Activated CD8-positive, alpha-beta memory T cell treated with anti-CD3 and anti-CD28 coated beads for 1 hour (primary cell): ENCODE measurements at places on chromosomes 5 and 9.

- DNase-seq: no peak
Observed at GRCh38 chr5:129073111-129073510, 21.4 kb upstream of the ISOC1 start.

GRCh38 chr5:38595132-38595745 lies 38.8 kb upstream of the LIFR start:
- no peak for DNase-seq

- no peak for DNase-seq
Observed at GRCh38 chr5:164057121-164057520, 551.7 kb downstream of the MAT2B start.

GRCh38 chr5:76604838-76605237 lies 18.4 kb downstream of the F2RL2 start:
- no peak for DNase-seq

- no peak for DNase-seq
Observed at GRCh38 chr9:137127301-137128157, 11.4 kb upstream of the GRIN1 start.

DNA sequence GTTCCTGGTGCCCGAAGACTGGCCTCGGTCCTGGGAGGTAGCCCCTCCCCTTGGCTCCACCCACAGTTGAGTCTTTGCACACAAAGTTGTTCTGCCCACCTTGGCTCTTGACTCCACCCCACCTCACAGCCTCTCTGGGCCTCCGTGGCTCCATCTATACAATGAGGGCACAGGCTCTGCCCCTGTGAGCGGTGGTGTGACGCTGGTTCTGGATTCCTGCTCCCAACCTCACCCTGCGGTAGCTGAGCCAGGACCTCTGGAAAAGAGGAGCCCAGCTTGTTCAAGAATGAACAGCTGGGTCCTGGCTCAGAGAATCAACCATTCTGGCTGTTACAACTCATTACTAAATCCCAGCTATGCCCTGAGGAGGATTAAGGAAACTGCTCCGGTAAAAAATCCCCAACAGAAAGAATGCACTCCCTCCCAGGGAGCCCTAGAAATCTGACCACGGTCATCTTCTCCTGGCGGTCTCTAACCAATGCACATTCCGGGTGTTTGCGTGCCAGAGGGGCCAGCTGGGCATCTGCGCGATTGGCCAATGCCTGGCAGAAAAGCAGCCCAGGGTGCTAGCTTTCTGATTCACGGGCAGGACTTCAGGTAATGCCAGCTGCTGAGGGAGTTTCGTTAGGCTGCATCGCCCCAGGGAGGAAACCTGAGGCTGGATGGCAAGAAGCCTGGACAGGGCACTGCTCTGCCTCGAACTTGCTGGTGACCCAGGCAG lies 9.9 kb upstream of the GRHPR start:
- DNase-seq: no peak

DNA sequence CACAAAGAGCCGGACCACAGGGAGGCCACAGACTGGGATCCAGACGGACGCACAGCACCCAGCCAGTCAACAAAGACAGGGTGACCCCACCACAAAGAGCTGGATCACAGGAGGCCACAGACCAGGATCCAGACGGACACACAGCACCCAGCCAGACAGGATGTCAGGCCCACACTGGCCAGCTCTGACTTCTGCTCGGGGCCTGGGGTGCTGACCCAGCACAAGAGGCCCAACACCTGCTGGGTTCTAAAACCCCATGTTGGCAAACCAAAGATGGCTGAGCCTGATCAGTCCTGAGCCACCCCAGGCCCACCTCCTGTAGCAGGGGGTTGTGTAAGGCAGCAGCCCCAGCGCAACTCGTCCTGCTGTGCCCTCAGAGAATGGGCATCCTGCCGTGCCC lies 5.2 kb upstream of the DPH7 start:
- DNase-seq: no peak

- no peak for DNase-seq
Observed at GRCh38 chr9:82021198-82021597, 32.6 kb downstream of the SPATA31D1 start.

- no peak for DNase-seq
Observed at GRCh38 chr5:75571547-75571946, 39.7 kb upstream of the ANKDD1B start.

DNA sequence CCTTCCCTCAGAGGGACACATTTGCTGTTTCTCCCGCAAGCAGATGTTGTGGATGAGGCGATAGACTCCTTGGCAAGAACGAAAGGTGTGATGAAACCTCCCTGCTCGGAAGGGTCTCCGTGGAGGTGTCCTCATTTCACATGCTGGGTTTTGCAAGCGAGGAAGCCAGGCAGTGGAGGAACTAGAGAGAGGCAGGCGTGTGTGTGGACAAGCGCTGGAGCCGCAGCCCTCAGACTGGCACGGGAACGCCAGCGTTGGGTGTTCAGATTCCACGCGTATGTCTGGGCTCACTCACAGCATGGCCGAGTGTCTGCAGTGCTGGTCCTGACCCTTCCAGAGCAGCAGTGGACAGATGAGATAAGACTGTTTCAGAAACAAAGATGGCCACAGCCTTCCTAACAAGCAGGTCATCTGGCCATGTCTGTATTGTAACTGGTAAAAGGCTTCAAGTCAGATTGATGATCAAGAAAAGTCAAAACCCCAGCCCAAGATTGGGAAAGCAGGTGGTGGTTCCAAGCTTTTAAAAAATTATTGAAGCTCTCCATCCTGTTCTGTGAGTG lies 35.0 kb upstream of the NCS1 start:
- DNase-seq: no peak

GRCh38 chr9:95552814-95553546 lies 36.2 kb upstream of the PTCH1 start:
- DNase-seq: no peak

- no peak for DNase-seq
Observed at GRCh38 chr5:133147411-133147810, 95.6 kb downstream of the HSPA4 start.

- DNase-seq: no peak
Observed at GRCh38 chr5:89513299-89514044, 630.5 kb upstream of the MEF2C start.

- no peak for DNase-seq
Observed at GRCh38 chr9:124281931-124282371, 24.2 kb downstream of the NEK6 start.

DNA sequence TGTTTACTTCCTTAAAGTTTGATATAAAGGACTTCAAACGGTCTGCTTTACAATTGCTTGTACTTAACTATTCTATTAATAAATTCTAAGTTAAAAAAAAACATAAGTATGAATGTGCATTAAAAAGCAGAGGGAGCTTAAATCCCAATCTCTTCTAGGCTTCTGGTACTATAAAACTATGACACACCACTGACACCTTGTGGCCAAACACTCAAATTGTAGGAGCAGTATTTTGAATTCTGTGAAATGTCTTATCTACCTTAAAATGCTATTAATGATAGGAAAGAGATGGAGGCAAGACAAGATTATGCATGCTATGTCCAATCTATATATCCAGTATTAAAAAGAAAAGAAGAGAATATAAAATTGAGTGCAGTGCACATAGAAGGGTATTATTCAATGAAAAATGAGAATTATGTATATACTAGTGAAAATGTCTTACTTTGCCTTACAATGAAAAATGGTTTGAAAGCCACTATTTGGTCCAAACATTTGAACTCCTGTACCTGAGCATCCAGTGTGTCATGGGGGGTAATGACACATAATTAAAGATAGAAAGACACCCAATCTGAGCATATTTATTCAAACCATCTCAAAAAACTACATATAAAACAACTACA lies 87.6 kb downstream of the ERP44 start:
- DNase-seq: peak; percentile 4

DNA sequence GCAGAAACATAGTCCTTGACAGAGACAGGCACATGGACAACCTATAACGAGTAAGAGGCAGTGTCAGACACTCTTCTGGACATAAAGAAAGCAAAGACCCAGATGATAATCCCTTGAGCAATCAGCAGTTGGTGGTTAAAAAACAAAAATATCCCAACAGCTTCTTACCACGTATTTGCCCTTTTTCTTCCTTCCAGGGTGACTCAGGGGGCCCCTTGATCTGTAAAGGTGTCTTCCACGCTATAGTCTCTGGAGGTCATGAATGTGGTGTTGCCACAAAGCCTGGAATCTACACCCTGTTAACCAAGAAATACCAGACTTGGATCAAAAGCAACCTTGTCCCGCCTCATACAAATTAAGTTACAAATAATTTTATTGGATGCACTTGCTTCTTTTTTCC lies 9.5 kb downstream of the GZMK start:
- DNase-seq: no peak

- DNase-seq: no peak
Observed at GRCh38 chr9:14314424-14314928, 535 bp upstream of the NFIB start.

- no peak for DNase-seq
Observed at GRCh38 chr9:89888233-89888632, 283.4 kb downstream of the GADD45G start.

- DNase-seq: no peak
Observed at GRCh38 chr5:169696621-169697510, 59.8 kb downstream of the DOCK2 start.

GRCh38 chr9:33434317-33435105 lies 12.9 kb downstream of the AQP3 start:
- DNase-seq: no peak

DNA sequence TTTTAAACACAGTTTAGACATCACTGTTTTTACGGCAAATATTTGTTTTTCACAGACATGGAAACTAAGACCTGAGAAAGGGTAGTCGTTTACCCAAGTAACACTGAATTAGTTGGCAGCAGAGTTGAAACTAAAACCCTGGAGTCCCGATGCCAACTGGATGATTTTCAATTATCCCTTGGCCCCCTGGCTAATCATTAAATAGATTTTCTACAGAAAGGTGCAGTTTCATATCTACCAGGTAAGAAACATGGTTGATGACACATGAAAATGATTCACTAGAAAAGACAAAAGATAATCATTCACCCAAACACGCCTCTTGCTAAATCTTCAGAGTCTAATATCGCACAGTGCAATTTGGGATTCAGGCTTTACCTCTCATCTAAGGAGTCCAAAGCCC lies 136.9 kb downstream of the SEMA5A start:
- no peak for DNase-seq

DNA sequence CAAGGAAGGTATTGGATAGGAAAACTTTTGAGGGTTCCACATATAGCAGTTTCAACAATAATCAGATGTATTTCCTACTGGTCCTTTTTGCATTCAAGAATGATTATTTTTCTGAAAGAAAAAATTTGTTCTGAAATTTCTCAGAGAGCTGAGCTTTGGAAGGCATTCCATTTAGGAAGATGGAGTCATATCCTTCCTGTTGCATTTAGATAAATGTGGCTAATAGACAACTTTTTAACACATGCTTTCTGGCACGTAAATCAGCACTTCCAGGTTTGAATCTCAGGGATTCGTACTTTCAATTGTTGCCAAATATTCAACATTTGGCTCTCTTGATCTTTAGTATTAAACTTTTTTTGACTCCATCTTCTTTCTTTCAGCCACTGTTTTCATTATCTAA lies 24.8 kb upstream of the TLR4 start:
- no peak for DNase-seq

DNA sequence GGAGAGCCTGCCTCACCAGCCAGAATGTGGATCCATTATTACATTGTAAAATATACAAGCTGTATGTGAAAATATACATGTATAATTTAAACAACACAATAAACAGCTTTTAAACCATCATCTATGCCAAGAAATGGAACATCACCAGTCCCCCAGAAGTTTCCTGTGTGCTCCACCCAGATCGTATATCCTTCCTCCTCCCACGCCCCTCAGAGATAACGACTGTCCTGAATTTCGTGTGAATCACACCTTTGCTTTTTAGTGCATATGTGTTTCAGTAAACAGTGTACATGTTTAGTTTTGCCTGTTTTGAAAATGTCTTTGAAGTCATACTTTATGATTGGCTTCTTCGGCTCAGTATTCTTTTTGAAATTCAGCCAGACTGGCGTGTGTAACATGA lies 134.6 kb upstream of the MYO10 start:
- DNase-seq: no peak

DNA sequence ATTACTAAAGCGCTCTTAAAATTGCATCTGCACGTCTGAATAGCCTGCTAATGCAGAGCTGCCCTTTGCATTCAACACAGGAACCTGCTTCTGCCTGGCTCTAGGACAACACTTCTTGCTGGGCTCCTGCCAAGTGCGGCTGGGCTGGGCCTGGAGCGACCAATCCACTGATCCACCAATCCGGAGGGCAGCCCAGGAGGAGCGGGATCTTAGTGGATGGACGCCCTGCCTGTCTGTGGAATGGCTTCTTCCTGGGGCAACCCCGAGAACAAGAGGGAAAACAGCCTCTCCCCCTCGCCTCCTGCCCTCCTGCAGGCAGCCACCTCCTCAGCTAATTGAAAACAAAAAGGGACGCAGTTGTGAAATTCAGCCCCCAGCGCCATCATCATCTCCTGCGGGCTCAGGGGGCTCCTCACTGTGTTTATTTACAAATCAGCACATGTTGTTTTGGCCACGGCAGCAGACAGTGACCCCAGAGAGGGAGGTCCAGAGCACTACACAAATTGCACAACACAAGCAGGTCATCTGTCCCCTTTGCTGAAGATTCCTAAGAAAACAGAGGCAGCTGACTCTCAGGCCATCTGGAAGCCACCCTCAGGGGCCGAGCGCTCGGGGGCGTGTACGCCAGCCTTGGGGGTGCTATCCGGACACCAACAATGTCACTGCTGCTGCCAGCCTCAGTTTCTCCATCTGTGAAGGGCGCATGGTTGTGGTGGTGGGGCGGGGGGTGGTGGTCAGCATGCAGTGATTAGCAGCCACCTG lies 57.3 kb downstream of the GADD45G start:
- DNase-seq: no peak

- no peak for DNase-seq
Observed at GRCh38 chr5:96142786-96143434, 181.3 kb upstream of the ELL2 start.

GRCh38 chr9:16461137-16461840 lies 409.2 kb downstream of the BNC2 start:
- no peak for DNase-seq

DNA sequence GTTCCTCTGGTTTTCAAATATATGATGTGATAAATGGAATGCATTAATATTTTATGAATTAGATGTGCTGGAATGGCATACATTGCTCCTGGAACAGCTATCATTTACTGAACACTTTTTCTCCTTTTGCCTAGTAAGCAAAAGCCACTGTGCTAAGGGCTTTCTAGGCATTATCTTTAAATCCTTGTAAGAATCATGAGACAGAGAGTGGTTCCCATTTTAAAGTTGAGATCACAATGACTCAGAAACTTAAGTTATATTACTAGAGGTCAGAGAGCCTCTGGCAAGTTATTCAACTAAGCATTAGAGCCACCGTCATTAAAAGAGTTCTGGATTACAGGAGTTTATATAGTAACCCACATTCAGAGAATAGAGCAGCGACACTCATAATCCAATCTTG lies 26.7 kb upstream of the FSD1L start:
- DNase-seq: no peak

DNA sequence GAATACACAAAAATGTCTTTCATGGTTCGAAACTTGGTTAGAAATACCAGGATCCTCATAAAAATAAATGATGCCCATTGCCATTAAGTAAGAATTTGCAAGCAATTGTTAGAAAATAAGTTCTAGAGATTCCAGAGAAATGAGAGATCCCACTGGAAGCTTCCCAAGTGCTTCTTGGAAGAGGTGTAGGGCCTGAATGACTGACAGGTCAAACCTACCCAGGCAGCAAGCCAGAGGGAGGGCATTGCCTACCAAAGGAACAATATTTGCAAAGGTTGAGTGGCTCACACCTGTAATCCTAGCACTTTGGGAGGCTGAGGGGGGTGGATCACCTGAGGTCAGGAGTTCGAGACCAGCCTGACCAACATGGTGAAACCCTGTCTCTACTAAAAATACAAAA lies 777.0 kb upstream of the WWC1 start:
- DNase-seq: no peak

- DNase-seq: no peak
Observed at GRCh38 chr5:166088389-166089039, 2202.9 kb upstream of the WWC1 start.
